Fibroblast of villous mesenchyme (primary cell): ENCODE measurements at places on chromosomes 13 and 19. TPM values are rescaled to one million over a fixed set of nuclear protein-coding genes. Genes with fewer than 3 reads are reported as not detected.

GRCh38 chr19:1861599-1862031 is 1.8 kb downstream of the KLF16 start:
- no peak for DNase-seq

- DNase-seq = peak; percentile 80
These were observed 160.8 kb upstream of the SERP2 start for GRCh38 chr13:44212633-44213396.

- no peak for DNase-seq
These were observed 11.1 kb upstream of the CEACAM16 start for GRCh38 chr19:44687888-44688287.

- DNase-seq = peak; percentile 29
These were observed 69.8 kb upstream of the SERP2 start for GRCh38 chr13:44303681-44304432.

DNA sequence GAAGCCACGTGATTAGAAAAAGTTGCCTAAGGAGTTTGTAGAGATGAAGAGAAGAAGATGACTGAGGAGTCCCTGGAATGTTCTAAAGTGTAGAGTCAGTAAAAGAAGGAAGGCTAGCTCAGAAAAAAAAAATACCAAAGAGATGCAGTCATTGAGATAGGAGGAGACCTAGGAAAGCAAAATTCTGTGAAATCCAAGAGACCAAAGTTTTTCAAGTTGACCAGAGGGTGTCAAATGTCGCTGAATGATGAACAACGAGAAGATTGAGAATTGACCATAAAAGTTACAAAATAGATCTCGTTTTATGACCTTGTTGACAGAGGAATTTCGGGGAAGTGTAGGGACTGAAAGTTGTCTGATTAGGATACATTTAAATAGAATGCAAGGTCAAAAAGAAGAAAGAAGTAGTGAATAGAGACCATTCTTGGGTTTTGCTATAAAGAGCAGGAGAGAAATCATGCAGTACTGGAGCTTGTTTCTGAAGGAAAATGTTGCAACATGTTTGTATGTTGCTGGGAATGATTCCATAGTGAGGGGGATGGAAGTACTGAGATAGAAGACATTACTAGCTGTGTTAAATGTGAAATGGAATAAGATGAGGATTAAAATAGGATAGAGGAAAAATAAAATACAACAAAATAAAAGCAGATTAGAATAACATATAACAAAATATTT is 30.2 kb upstream of the HTR2A start:
- peak; percentile 42 for DNase-seq

DNA sequence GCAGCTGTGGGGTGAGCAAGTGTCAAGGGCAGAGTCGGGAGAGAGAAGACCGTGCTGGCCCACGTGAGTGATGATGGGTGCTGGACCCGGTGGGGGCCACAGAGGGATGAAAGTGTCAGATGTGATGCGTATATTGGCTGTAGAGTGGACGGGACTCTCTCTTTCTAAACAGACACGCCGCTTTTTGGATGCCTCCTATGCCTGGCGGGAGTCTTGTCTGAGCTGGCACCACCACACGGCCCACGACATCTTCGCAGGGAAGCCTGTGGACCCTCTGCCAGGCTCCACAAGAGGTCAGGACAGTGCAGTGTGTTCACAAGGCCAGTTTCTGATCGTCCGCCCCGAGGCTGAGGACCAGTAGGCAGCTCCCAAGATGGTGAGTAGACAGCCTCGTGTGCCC is 12.9 kb upstream of the MRI1 start:
- DNase-seq = no peak

- no peak for DNase-seq
These were observed 1598.8 kb upstream of the MIR17HG start for GRCh38 chr13:89748716-89749115.

- no peak for DNase-seq
These were observed 73.5 kb downstream of the CAB39L start for GRCh38 chr13:49370371-49370770.

- DNase-seq = peak; percentile 66
These were observed 13.7 kb downstream of the WBP4 start for GRCh38 chr13:41075034-41075433.

DNA sequence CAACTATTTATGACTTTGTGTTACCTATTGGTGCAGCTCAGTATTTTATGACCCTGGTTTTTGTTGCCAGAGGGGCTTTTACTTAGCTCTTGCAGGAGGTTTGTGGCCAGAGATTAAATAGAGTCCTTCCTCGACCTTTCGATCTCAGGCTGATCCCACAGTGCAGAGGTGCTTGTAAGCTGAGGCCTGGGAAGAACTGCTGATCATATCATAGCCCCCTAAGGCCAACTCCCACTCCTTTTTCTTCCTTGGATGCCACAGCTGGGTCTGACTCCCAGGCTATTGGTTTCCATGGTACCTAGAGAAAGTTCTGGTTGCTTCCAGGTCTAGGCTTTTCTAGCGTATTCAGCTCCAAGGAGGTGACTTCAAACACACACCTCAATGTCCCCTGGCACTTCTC is 324.9 kb downstream of the FOXO1 start:
- DNase-seq = no peak

DNA sequence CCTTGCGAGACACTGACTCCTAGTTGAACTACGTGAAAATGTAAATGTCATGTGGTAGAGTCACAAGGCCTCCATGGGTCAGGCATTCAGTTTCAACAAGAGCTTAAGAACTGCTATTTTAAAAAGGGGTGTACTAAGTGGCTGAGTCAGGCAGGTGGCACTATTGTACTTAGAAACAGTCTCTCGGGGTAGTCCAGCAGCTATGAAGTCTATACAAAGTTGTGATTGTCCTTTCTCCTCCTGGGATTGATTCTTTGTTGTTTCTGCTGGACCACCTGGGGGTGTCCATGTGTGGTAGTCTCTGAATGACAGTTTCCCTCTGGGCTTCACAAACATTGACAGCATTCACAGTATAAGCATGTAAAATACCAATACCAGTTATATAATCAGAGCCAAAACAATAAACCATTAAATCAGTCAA is 33.0 kb downstream of the UGGT2 start:
- peak; percentile 80 for DNase-seq

- no peak for DNase-seq
These were observed 280.2 kb upstream of the EDNRB start for GRCh38 chr13:78198821-78199220.

GRCh38 chr13:48592688-48593049 is 59.8 kb upstream of the RCBTB2 start:
- DNase-seq = no peak

- no peak for DNase-seq
These were observed 81.0 kb upstream of the SLC7A1 start for GRCh38 chr13:29676535-29676934.

DNA sequence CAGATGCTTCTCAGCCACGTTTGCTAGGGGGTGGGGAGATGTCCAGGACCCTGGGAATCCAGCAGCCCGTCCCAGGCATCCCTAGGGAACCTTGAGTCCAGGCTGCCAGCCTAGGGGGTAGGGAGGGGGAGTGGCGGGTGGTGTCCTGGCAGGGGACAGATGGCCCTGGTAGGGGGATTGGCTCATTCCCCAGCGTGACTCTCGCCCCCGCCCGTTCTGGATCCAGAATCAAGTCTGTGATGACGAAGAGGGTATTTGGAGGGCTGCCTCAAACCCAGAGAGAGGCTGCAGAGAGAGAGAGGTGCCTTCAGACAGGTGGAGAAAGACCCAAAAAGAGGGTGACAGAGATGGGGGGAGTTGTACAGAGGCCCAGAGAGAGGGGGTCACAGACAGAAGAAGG is 4.1 kb downstream of the SLC17A7 start:
- no peak for DNase-seq

GRCh38 chr13:27971236-27971645 is 2.1 kb upstream of the CDX2 start:
- DNase-seq = no peak

- DNase-seq = no peak
These were observed 27.4 kb upstream of the CEBPA start for GRCh38 chr19:33329736-33330135.

GRCh38 chr19:30289336-30289735 is 82.8 kb upstream of the ZNF536 start:
- no peak for DNase-seq

GRCh38 chr13:21567714-21568113 is 36.3 kb downstream of the MICU2 start:
- DNase-seq = peak; percentile 24

DNA sequence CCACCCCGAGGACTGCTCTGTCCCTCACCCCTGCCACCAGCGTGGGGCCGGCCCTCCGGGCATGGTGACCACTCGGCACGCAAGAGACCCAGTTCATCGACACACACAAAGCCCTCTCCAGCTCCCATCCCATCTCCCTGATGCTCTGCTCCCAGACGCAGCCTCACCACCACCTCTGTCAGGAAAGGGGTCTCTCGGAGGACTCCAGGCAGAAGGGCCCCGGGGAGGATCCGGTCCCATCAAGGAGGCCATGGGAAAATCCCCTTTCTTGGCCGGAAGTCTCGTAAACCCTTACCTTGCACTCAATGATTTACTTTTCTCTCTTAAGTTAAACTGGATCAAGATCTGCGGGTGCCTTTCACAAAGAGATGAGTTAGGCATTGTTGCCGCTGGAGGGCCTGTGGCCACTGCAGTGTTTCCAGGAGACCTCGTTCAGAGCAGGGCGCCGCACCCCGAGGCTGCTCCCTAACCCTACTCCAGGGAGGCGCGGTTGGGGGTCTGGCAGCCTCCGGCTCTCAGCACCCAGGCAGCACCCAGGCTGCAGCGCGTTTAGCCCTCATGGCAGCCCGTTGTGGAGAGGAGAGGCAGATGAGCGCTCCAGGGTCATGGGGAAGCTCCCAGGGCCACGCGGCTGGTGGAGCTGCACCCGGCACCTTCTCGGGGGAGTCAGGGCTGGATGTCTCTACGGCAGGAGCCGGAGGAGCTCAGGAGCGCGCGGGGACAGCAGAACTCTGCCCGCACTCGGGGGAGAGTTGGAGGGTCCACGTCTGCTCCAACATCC is 31.0 kb downstream of the C2CD4C start:
- DNase-seq = peak; percentile 29

DNA sequence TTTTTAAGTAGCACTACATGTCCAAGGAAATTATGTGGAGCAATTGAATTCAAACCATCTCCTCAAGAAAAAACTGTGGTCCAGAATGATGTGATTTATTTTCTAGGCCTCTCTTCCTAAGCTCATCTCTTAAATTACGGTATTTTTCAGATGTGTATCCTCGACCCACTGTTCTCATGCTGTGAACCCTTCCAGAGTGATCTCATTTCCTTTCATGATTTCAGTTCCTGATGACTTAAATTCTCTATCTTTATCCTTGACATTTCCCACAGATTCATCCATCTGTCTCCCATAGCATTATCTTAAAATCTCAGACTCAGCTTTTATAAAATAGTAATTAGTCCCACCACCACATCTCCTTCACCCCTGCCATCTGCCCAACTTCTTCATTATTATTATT is 117.6 kb upstream of the SPRY2 start:
- no peak for DNase-seq

GRCh38 chr13:110442930-110443621 is 118.4 kb downstream of the RAB20 start:
- peak; percentile 77 for DNase-seq

DNA sequence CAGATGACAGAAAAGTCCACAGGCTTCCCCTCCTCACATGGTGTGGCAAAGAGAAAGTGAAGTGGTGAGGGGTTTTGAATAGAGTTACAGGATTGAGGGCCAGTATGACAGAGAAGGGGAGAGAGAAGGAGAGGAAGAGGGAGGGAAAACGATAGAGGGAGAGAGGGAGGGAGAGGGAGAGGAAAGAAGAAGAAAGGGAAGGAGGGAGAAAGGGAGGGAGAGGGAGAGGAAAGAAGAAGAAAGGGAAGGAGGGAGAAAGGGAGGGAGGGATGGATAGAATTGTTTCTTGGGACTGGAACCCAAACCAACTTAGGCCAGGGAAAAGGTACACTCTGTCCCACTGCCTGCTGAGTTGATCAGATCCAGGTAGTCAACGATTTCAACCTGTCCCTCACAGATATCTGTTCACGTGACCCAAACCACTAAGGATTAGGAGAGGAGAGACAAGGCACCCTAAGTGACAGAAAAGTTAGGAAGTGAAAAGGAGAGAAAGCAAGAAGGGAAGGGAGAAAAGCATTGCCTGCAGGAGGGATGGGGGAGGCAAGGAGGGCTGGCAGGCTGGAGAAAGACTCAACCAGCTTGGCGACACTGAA is 8.1 kb upstream of the IGFL3 start:
- DNase-seq = no peak

RXFP2 gene
- not detected in 2 replicates for total RNA-seq

CEACAM1 gene
- under 0.01 and 0.97 TPM in 2 replicates for total RNA-seq

C1QTNF9B gene
- total RNA-seq = 0.64 and 0.86 TPM in 2 replicates

F10 gene
- 8.7 and 12.5 TPM in 2 replicates for total RNA-seq

COG3 gene
- total RNA-seq = 39.6 and 41.0 TPM in 2 replicates

ATP4A gene
- not detected in 2 replicates for total RNA-seq

CD209 gene
- not detected in 2 replicates for total RNA-seq

PPP1R37 gene
- total RNA-seq = 31.1 and 36.1 TPM in 2 replicates

ZNF69 gene
- 8.1 and 12.1 TPM in 2 replicates for total RNA-seq

ZNF253 gene
- total RNA-seq = 2.3 and 5.6 TPM in 2 replicates
